Effector memory CD8-positive, alpha-beta T cell (primary cell): ENCODE measurements at places on chromosomes 5 and 9.

- H3K4me3 ChIP-seq, result no peak overlapping the region
- H3K27me3 ChIP-seq, result no peaks in the 10 kb centered on the region
- no peak for DNase-seq
- H3K36me3 ChIP-seq, result no peaks in the 10 kb centered on the region
- no peaks in the 10 kb centered on the region for H3K4me1 ChIP-seq
- H3K27ac ChIP-seq, result no peak overlapping the region
Measured at GRCh38 chr9:72898360-72898759, 54.5 kb downstream of the ALDH1A1 start.

DNA sequence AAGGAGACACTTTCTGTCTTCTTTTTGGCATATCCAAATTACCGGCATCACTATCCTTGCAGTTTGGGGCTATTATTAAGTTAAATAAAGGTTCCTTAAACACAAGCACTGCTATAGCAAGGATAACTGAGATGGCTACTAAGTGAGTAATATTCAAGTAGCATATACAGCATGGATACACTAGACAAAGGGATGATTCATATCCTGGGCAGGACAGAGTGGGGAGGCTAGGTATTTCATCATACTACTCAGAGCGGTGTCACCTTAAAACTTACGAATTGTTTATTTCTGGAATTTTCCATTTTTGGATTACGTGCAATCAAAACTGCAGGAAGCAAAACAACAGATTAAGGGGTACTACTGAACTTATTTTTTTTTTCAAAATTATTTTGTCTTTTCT, 54.1 kb downstream of the FER start:
- no peaks in the 10 kb centered on the region for H3K27me3 ChIP-seq
- no peaks in the 10 kb centered on the region for H3K4me1 ChIP-seq
- no peak overlapping the region for H3K4me3 ChIP-seq
- no peak overlapping the region for H3K27ac ChIP-seq
- peaks cover 4% of the 10 kb centered on the region for H3K36me3 ChIP-seq
- DNase-seq, result no peak

- no peak for DNase-seq
Measured at GRCh38 chr5:179409806-179410205, 64.5 kb upstream of the ADAMTS2 start.

DNA sequence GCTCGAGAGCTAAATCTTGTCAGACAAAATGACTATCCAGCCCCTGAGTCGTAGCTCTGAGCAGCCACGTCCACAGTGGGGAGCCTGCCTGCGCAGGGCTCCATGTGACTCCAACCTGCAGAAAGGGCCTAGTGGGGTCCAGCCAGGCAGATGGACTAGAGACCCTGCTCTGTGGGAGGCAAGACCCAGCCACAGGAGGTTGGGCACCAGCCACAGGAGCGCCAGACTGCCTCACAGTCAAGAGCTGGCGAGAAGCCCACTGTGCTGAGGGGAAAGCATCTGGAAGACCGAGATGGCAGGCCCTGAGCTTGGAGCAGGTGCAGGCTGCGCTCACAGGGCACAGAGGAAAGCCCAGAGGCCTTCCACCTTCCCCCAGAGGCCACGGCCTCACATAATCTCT, 61.4 kb downstream of the C5orf15 start:
- H3K4me3 ChIP-seq, result no peak overlapping the region
- H3K27ac ChIP-seq, result no peak overlapping the region
- no peaks in the 10 kb centered on the region for H3K36me3 ChIP-seq

- no peaks in the 10 kb centered on the region for H3K27me3 ChIP-seq
- no peak overlapping the region for H3K27ac ChIP-seq
- no peaks in the 10 kb centered on the region for H3K4me1 ChIP-seq
- no peak for DNase-seq
- no peaks in the 10 kb centered on the region for H3K36me3 ChIP-seq
Measured at GRCh38 chr5:124377386-124377785, 369.1 kb downstream of the ZNF608 start.

- peaks cover 4% of the 10 kb centered on the region for H3K4me1 ChIP-seq
- peak overlapping the region; percentile 46 for H3K27ac ChIP-seq
- no peaks in the 10 kb centered on the region for H3K36me3 ChIP-seq
Measured at GRCh38 chr5:1781726-1782384, 17.8 kb downstream of the MRPL36 start.

DNA sequence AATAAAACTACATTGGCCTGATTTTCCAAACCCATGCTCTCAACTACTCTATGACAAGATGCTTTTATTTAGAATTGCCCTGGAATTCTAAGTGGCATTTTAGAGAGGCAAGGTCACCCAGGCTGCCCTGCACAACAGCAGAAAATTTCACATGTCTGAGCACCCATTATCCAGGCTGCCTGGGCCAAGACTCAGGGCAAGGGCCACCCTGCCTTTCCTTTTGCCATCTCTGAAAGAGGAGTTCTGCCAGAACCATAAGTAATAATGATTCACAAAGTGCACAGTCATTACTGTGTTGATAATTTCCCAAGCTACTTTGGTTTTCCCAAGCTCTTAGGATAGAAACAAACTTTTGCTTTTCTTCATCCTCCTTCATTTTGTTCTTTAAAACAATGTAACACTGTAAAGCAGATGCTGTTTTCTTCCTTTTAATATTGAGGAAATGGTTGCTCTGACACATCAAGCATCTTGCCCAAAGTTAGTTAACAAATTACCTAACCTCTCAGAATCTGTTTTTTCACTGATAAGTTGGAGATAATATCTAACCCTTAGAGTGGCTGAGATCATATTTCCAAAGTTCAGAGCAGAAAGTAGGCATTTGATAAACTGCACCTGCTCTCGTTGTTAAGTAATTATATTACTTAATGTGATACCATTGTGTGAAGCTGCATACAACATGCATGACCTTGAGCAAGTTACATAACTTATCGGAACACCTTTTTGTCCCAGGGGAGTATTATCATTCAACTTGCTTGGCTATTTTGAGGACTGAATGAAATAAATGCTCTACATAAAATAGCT, 325.6 kb downstream of the PRELID2 start:
- H3K27me3 ChIP-seq, result no peaks in the 10 kb centered on the region
- H3K4me3 ChIP-seq, result no peak overlapping the region
- no peak overlapping the region for H3K27ac ChIP-seq
- H3K4me1 ChIP-seq, result no peaks in the 10 kb centered on the region
- H3K36me3 ChIP-seq, result no peaks in the 10 kb centered on the region

GRCh38 chr9:135611142-135611874, 28.0 kb downstream of the GLT6D1 start:
- peaks cover 3% of the 10 kb centered on the region for H3K36me3 ChIP-seq
- no peak overlapping the region for H3K27ac ChIP-seq
- no peak for DNase-seq
- no peaks in the 10 kb centered on the region for H3K4me1 ChIP-seq

GRCh38 chr5:80804332-80804731, 149.5 kb upstream of the DHFR start:
- H3K27ac ChIP-seq, result no peak overlapping the region
- no peaks in the 10 kb centered on the region for H3K36me3 ChIP-seq
- H3K4me3 ChIP-seq, result no peak overlapping the region
- H3K4me1 ChIP-seq, result peaks cover 7% of the 10 kb centered on the region

DNA sequence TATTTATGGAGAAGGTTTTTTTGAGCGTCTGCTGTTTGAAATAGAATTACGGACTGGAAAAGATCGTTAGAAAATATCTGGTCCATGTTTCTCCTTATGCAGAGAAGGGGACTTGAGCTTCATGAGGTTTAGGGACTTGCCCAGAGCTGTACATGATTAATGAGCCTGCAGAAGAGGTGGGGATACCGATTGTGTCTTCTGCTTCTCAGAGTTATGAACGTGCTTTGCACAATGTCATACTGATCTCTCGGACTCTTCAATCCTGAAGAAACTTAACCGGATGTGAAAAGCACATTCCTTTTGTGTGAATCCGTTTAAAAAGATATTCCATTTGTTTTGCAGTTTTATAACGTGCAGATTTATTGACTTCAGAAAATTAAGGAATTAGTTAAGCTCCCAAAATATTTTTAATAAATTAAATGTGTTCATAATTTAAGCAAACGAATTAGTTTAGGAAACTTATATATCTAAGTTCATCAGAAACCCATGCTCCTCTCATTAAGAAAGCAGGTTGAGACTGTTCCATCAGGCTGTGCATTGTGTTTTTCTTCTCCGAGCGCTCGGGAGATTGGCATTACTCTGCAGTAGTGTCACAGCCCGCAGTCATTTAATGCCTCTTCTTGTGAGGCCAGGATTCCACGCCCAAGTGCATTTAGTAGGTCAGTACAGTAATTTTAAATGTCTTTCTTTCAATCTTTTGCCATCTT, 40.8 kb upstream of the MEF2C start:
- no peaks in the 10 kb centered on the region for H3K27me3 ChIP-seq
- H3K4me3 ChIP-seq, result no peak overlapping the region
- H3K27ac ChIP-seq, result no peak overlapping the region
- no peak for DNase-seq
